ENCODE measurements at places on chromosomes 3 and 15. TPM values are rescaled to one million over a fixed set of nuclear protein-coding genes. Genes with fewer than 3 reads are reported as not detected.

Gene RBP2
- not detected for total RNA-seq

Gene OSBPL10
- total RNA-seq = 4.0 TPM

Gene TAGLN3
- total RNA-seq = not detected

Gene CXCR6
- 0.51 TPM for total RNA-seq

GRCh38 chr3:8635125-8635524, 9.5 kb downstream of the SSUH2 start:
- DNase-seq = no peak

Data from gastrocnemius medialis (tissue), 4 donors.